ENCODE measurements at places on chromosomes 11 and 22.
A peak's percentile ranks its signal among the peaks of the same experiment; 100 is the strongest.

DNA sequence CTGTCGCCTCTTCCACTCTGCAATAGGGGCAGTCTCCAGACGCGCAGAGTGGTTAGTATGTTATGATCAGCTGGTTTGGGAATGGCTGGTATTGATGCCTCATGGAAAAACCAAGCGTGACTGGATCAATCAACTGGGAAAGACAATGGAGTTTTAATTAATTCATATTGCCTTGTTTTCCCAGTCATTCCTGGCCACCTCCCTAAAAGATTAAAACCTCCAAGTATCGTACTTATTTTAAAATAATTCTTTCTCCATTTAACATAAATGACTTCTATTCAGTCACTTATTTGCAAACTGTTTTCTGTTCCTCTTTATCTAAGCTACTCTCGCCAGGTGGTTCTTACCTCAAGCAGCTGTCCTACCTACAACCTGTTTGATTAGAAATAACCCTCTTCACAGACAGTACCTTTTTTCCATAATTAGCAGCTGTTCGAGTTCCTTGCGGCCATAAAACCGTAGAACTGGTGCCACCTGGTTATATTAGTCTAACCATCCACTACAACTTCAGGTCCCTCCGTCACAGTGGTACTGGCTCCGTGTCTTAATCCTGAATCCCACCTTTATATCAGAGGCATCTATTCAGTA, 898 bp downstream of the ZNF215 start:
- DNase-seq: no peak

GRCh38 chr11:13229711-13230318, 47.8 kb upstream of the BMAL1 start:
- DNase-seq: no peak

DNA sequence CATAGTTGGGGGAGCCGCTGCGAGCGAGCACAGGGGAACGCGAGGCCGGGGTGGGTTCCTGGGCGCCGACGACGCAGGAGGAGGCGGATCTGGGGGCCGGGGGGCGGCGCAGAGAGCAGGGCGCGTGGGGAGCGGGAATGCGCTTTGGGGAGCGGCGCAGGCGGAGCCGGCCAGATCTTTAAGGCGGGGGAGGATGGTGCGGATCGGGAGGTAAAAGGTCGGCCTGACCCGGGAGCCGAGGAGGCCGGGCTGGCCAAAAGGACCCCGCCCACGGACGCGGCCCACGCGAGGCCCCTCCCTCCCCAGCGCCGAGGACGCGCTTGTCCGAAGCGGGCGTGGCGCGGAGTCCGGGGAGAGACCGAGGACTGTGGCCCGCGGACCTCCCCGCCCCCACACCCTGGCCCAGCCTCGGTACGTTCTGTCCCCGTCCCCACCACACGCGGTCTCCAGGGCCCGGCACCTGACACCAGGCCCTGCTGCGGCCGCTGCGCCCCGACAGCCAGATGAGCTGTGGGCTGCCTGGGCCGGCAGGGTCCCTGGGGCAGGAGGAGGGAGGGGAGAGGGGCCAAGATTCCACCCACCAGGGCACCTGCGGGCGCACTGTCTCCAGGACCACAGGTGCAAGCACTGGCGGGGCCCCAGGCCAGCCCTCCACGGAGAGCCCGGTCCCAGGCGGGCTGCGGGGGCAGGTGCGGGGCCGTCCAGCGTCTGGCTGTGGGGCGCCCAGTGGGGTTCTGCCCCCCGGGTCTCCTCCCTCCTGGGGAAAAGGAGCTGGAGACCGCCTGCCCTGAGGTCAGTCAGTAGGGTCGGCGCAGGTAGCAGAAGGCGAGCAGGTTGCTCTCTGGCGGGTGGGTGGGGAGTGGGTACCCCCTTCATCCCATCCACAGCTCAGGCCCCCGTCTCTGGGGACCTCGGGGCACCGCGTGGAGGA, 10.9 kb downstream of the PIM3 start:
- DNase-seq: peak; percentile 83

- no peak for DNase-seq
Observed at GRCh38 chr11:68503251-68503687, 42.7 kb downstream of the PPP6R3 start.

DNA sequence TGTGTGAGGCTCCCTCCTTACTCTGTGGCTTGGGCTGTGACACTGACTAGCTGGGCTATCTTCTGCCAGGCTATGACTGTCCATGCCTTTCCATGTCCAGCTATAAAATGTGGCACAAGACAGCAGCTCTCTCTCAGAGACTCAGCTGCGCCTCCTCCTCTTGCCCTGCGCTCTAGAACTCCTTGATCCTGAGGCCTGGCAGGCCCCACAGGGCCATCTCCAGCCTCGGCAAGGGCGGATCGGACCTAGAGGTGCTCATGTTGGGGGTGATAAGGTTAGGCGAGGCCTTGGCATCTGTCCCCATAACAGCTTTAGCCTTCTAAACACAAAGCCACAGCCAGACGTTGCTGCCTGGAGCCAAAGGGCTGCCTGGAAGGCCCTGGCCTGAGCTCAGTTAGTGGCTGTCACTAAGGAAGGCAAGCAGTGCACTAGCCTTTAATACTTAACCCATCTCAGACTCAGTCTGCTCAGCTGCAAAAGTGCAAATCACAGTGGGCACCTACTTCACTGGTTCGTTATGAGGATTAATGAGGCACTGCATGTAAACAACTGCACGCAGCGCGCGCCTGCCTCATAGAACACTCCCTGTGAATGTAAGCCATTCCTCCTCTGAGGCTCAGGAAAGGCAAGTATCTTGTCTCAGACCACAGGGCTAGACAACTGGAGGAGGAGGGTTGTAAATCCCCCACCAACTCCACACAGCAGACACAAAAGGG, 1.2 kb downstream of the GUCD1 start:
- DNase-seq: no peak

DNA sequence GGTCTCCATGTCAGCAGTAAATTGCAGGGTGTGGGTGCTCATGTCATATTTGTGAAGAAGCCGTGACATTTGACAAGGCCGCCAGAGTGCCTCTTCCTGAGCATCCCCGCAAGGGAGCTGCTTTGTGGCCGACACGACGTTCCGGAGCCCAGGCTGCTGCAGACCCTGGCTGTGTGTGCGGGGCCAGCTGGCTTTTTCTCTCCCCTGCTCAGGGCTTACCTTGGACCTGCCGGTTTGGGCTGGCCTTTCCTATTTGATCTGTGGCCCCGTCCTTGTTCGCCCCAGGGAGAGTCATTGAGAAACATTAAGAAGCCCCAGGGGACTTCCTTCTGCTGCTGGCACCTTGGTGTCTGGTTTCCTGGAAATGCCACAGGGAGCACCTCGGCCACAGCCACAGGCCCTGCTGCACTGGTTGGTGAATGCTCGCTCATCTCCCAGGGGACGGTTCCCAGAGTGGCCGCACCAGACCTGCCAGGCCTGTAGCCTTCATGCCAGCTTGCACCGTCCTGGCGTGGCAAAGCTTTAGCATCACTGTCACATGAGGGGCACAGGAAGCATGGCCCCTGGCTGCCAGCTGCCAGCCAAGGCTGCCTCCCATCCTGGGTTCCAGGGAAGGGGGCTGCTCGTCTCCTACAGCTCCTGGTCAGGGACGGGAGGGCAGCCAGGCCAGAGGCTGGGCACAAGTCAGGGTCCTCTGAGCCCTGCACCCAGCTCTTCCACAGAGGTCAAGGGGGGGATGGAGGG, 5.4 kb downstream of the GRK2 start:
- no peak for DNase-seq

- DNase-seq: no peak
Observed at GRCh38 chr11:57306161-57306876, 18.4 kb downstream of the TNKS1BP1 start.

DNA sequence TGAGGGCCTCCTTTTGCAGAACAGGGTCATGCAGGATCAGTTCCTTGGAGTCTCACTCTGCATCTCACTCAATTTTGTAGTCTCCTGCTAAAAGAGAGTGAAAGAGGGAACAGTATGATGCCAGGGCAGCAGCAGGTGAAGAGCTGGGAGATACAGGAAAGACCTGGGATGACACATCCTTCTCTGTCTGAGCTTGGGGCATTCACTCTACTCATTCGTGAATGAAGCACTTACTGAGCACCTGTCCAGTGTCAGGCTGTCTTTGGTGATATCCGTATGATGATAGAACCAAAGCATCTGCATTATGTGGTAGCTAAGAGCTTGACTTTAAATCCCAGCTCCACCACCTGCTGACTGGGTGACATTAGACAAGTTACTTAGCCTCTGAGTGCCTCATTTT, 14.4 kb downstream of the SREBF2 start:
- DNase-seq: no peak

DNA sequence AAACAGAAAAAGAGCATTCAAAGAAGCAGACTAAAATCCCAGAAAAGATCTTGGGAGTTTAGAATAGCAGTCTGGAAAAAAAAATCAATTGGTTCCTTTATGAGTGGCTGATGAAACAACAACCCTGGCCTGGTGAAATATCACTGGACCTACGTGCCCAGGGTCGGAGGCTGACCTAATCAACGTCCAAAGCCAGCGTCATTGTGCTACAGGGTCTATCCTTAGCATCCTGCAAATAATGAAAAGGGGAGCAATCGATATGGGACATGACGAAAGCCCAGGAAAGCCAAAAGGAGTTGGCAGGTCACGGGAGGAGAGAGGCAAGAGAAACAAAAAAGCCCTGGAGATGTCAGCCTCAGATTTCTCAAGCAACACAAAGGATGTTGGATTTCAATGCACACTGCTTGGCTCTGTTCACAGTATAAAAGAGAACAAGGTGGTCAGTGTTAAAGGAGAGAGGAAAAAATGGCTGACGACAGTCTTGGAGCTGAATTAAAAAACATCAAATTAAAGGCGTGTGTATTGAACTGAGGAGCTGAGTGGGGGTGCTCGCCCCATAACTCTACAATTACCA, 148.8 kb downstream of the BLID start:
- DNase-seq: no peak

DNA sequence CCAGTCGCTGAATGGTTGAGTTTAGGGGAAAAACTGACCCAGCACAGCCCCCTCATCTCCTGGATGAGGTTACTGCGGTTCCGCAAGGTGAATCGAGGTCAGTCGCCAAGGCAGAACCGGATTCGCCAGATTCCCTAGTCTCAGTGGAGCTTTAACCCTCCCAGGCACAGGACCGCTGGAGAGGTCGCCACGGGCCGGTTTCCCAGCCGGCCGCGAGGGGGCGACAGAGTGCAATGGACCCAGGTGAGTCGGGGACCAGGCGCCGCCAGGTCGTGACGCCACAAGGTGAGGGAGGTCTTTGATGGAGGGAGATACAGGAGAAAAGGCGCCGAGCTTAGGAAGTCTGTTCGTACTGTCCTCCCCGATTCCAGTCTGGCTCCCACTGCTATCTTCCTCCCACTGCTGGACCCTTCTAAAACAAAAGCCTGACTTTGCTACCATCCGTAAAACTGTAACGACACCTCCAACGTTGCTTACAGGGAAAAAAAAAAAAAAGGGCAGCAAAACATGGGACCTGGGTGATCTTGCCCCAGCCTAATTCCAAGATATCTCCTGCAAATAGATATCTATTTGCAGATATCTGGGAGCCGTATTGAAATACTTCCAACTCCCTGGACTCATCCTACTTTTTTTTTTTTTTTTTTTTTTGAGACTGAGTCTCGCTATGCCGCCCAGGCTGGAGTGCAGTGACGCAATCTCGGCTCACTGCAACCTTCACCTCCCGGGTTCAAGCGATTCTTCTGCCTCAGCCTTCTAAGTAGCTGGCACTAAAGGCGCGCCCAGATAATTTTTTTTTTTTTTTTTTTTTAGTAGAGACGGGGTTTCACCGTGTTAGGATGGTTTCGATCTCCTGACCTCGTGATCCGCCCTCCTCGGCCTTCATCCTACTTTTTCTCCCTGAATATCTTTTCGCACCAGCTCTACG, 1.4 kb upstream of the GGA1 start:
- DNase-seq: peak; percentile 89

DNA sequence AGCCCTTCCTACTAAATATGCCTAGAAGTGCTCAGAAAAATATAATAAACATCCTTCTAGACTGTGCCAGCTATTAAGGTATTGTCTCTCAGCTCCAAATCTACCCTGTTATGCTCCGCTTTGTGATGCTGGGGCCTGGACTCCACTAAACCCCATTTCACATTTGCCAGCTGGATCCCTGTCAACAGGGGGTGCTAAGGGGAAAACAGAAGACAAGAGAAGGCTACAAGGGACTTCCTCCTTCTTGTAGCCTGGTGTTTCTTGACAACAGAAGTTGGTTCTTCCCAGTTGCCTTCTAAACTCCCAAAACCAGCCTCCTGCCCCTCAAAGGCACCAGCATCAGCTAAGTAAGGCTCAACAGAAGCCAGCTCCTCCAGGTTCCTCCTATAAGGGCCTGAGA, 5.2 kb downstream of the NUMA1 start:
- DNase-seq: no peak

DNA sequence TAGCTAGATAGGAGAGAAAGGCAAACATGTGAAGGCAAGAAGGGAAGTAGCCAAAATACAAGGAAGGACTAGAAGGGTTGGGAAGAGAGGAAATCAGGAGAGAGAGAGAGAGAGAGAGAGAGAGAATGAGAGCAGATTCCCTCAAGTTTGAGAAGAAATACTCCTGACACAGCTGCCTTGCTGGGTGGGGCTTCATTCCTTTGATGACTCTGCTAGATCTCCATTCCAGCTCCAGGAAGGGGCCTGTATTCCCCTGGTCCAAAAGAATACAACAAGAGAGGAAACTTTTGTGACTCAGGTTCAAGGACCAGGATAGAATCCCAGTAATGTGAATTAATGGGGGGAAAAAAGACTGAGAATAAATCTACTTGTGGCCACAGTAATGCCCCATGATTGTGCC, 62.9 kb upstream of the SPON1 start:
- DNase-seq: no peak

GRCh38 chr22:47291565-47292495, 529.4 kb downstream of the TBC1D22A start:
- DNase-seq: no peak

- no peak for DNase-seq
Observed at GRCh38 chr22:22849640-22850610, 37.7 kb upstream of the IGLL5 start.

GRCh38 chr11:60810569-60810968, 25.4 kb downstream of the MS4A10 start:
- no peak for DNase-seq

GRCh38 chr22:49775867-49776511, 51.7 kb downstream of the BRD1 start:
- DNase-seq: no peak

DNA sequence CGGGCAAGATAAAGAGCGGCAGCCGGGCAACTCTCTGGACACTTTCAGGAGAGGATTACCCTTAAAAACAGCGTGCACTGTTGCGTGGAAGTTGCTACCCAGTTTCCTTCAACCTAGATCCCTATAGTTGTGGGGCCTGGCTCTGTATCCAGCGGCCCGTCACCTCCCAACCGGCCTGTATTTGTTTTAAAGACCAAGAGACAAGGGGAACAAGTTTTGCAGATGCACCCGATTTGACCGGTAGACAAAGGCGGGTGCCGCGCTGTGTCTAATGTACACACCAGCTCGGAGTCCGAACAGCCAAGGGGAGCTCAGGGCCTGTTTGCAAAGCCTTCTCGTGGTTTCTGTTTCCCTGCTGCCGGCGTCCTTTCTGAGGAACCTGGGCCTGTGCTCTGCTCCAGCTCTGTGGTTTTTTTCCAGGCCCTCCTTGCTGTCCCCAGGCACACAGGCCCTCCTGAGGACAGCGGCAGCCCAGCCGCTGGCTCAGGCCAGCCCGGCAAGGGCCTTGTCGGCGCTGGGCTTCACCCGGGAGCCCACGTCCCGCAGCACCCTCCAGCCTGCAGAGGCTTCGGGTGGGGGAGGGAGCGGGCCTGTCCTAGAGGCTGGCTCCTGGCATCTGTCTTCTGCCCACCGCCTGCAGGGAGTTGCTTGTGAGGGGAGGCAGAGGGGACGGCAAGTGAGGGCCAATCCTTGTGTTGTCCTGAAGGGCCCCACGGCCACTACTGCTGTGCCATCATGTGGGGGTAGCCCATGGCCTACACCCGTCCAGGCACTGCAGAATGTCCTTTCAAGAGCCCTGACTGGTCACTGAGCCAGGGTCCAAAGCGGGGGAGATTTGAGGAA, 1.4 kb downstream of the TBX1 start:
- DNase-seq: no peak

GRCh38 chr11:2237457-2238238, 32.7 kb downstream of the ASCL2 start:
- no peak for DNase-seq

Measured in activated CD4-positive, alpha-beta T cell treated with anti-CD3 and anti-CD28 coated beads for 4 hours (primary cell).